ENCODE measurements at places on chromosomes 2 and 18.

DNA sequence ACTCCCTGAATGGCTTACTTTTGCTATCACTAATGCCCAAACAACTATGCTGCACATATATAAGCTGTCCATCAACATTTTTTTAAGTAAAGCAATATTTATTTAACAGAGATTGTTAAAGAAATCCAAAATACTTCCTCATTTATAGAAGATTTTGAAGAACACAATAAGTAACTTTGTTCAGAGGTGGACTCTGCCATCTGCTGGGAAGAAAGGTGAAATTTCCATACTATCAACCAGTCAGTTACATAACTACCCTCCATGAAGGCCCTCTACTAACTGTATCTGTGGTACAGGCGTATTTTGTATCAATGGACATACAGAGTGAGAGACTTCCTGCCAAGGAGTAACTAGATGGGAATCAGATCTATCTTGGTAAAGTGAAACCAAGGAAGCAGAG, 106.0 kb downstream of the DTNB start:
- peak; percentile 32 for DNase-seq
- H3K4me1 ChIP-seq: no peaks in the 10 kb centered on the region
- H3K27me3 ChIP-seq: no peaks in the 10 kb centered on the region
- no peak overlapping the region for H3K27ac ChIP-seq
- H3K4me3 ChIP-seq: no peak overlapping the region

- no peak for DNase-seq
- H3K4me1 ChIP-seq: no peaks in the 10 kb centered on the region
- no peak overlapping the region for H3K4me3 ChIP-seq
These were observed 200.7 kb downstream of the DIS3L2 start for GRCh38 chr2:232162187-232162586.

- no peaks in the 10 kb centered on the region for H3K36me3 ChIP-seq
- H3K27ac ChIP-seq: no peak overlapping the region
- no peak for DNase-seq
- H3K4me3 ChIP-seq: no peak overlapping the region
- no peaks in the 10 kb centered on the region for H3K4me1 ChIP-seq
These were observed 8.3 kb upstream of the RMC1 start for GRCh38 chr18:23494992-23495391.

DNA sequence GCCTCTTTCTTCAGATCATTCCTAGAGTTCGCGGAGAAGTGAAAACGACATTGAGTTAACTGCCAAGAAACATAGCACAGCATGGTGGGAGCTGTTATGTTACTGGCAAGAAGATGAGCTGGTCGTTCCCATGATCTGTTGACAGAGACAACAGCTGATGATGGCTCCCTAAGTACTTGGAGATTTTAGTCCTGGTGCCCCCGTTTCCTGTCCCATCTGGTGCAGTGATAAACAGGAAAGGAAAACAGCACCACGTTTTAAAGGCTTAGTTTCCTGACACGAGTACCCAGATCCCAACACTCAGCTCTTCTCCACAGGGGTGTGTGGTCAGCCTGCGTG, 56.4 kb upstream of the KCNG2 start:
- H3K27ac ChIP-seq: no peak overlapping the region
- H3K36me3 ChIP-seq: no peaks in the 10 kb centered on the region
- no peaks in the 10 kb centered on the region for H3K4me1 ChIP-seq
- no peaks in the 10 kb centered on the region for H3K27me3 ChIP-seq

DNA sequence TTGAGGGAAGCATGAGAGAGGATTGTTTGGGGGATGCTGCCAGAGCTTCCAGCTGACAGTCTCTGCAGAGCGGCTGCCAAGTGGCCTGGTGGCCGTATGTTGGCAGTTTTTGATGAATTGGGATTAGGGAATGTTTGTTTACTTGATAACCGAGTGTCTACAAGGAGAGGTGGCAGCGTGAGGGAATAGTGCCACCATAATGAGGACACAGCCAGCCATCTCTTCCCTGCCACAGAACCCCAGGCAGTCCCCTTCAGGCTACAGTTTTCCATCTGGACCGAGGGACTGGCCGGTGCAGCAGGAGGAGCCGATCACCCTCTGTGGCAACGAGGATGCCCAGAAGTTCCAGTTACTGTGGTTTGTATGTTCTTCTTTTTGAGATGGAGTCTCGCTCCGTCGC, 55.2 kb downstream of the TRAPPC12 start:
- H3K36me3 ChIP-seq: peaks cover 2% of the 10 kb centered on the region
- no peaks in the 10 kb centered on the region for H3K4me1 ChIP-seq
- no peaks in the 10 kb centered on the region for H3K27me3 ChIP-seq
- H3K27ac ChIP-seq: no peak overlapping the region
- no peak overlapping the region for H3K4me3 ChIP-seq
- no peak for DNase-seq

DNA sequence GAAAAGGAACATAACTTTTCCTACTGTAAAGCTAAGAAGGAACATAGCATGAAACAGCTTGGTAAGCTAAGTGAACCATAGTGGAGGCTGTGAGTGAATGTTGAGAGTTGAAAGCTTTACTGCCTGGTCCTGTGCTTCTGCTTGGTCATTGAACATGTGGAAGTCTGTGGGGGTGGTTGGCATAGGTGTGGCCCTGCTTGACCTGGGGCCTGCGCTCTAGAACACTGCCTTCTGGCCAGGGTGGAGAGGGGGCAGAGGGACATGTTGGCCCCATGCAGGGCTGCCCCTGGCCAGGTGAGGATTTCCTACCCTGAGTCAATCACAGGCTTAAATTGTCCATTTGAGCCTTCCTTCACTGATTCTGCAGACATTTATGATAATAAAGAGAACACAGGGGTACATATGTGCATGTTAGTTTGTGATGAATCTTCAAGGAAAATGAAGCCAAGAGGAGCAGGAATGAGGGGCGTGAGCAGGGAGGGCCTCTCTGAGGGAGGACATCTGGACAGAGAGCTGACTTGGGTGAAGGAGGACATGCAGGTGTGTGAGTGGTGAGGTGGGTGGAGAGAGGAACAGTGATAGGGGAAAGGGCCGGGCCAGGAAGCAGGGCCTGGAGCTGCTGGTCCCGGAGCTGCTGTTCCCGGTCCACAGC, 16.6 kb downstream of the TRAF3IP1 start:
- DNase-seq: no peak
- no peak overlapping the region for H3K4me3 ChIP-seq
- no peaks in the 10 kb centered on the region for H3K27me3 ChIP-seq
- no peak overlapping the region for H3K27ac ChIP-seq
- no peaks in the 10 kb centered on the region for H3K4me1 ChIP-seq
- H3K36me3 ChIP-seq: no peaks in the 10 kb centered on the region

- no peaks in the 10 kb centered on the region for H3K36me3 ChIP-seq
- no peaks in the 10 kb centered on the region for H3K27me3 ChIP-seq
- DNase-seq: no peak
These were observed 191.9 kb upstream of the SALL3 start for GRCh38 chr18:78787751-78788150.

GRCh38 chr2:10079870-10080535, at the start of gene CYS1:
CYS1 (minus strand) TSS chr2:10080411; CDS start chr2:10080223, 188 bp downstream.
- DNase-seq: peak; percentile 73
- H3K27me3 ChIP-seq: no peaks in the 10 kb centered on the region
- H3K4me3 ChIP-seq: peak within 1 kb of the TSS; percentile 55
- H3K36me3 ChIP-seq: no peaks in the 10 kb centered on the region

GRCh38 chr18:31498574-31499524, 872 bp downstream of the DSG2 start:
- H3K4me3 ChIP-seq: peak overlapping the region; percentile 72
- H3K36me3 ChIP-seq: no peaks in the 10 kb centered on the region
- no peaks in the 10 kb centered on the region for H3K27me3 ChIP-seq
- peak overlapping the region; percentile 61 for H3K27ac ChIP-seq

DNA sequence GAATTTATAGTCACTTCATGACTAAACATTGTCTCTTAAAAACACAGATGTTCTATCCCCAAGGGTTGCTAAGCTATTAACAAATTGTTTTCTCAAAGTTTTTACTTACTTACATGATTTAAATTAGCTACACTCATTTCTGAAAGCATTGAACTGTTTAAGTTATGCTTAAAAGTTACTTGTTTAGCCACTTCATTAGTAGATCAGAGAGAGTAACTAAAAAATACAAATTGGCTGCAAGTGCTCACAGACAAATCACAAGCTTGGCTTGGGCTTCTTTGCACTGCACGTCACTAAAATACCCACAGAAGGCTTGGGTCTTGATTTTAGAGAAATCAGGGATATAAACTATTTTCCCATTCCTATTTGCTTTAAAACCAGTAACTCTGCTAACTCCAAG, 114.1 kb upstream of the SMAD7 start:
- no peak for DNase-seq
- no peaks in the 10 kb centered on the region for H3K27me3 ChIP-seq
- no peaks in the 10 kb centered on the region for H3K4me1 ChIP-seq
- H3K4me3 ChIP-seq: no peak overlapping the region

- no peaks in the 10 kb centered on the region for H3K4me1 ChIP-seq
- no peaks in the 10 kb centered on the region for H3K36me3 ChIP-seq
- no peak overlapping the region for H3K27ac ChIP-seq
- no peaks in the 10 kb centered on the region for H3K27me3 ChIP-seq
- no peak overlapping the region for H3K4me3 ChIP-seq
These were observed 166.2 kb upstream of the DTNA start for GRCh38 chr18:34543945-34544344.

DNA sequence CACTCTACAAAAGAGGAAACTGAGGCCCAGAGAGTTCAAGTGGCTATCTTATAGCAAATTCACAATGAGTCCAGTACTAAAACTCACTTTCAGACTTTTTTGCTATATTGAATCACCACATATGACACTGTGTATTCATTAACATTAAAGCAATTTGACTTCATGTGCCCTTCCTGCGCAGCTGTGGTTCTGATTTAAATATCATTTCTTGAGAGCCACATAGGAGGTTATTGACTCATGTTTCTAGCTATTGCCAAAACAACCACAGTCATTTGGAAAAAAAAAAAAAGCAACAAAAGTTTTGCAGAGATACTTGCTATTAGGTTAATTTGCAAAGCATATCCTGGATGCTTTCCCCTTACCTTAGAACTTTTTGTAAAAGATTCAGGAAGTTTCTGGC, 341.2 kb downstream of the PIK3C3 start:
- no peaks in the 10 kb centered on the region for H3K4me1 ChIP-seq
- H3K27me3 ChIP-seq: no peaks in the 10 kb centered on the region
- DNase-seq: no peak

GRCh38 chr2:108536133-108536780, 2.0 kb downstream of the LIMS1 start:
- no peak overlapping the region for H3K4me3 ChIP-seq
- DNase-seq: no peak
- no peak overlapping the region for H3K27ac ChIP-seq
- H3K27me3 ChIP-seq: no peaks in the 10 kb centered on the region
- no peaks in the 10 kb centered on the region for H3K36me3 ChIP-seq

DNA sequence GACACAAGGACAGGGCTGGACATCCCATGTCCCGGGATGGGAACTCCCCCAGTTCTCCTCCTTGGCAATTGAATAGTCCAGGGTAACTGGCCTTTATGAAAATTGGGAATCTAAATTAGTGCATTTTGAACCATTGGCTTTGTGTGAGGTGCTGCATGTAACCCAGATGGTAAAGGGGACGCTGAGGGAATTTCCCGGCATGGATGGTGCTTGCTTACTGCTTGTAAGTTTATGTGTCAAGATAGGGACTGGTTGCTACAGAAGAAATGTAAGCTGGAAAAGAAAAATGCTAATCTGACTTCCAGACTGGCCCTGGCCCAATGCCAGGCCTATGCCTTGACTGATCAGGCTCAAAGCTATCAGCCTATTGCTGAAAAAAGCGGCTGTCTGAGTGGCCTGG, 1096.7 kb upstream of the DDX18 start:
- H3K27me3 ChIP-seq: no peaks in the 10 kb centered on the region
- H3K4me3 ChIP-seq: no peak overlapping the region
- no peak overlapping the region for H3K27ac ChIP-seq

DNA sequence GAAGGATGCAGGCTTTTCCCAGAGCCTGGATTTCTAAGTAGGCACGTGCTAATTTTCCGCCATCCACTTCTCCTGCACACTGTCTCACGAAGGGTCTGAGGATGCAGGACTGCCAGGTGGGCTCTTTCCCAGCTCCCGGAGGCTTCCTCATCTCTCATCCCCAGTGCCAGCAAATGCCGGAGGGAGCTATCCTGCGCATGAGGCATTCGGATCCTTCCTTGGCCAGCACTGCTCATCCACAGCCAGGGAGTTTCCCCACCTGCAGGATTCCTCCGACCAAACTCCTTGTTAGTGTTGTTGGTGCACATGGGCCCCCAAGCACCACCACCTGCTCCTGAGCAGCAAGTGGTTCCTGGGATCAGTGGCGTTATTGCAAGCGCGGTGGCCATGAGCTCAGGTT, 5.0 kb downstream of the CNDP1 start:
- DNase-seq: no peak
- H3K4me3 ChIP-seq: no peak overlapping the region
- H3K36me3 ChIP-seq: no peaks in the 10 kb centered on the region

DNA sequence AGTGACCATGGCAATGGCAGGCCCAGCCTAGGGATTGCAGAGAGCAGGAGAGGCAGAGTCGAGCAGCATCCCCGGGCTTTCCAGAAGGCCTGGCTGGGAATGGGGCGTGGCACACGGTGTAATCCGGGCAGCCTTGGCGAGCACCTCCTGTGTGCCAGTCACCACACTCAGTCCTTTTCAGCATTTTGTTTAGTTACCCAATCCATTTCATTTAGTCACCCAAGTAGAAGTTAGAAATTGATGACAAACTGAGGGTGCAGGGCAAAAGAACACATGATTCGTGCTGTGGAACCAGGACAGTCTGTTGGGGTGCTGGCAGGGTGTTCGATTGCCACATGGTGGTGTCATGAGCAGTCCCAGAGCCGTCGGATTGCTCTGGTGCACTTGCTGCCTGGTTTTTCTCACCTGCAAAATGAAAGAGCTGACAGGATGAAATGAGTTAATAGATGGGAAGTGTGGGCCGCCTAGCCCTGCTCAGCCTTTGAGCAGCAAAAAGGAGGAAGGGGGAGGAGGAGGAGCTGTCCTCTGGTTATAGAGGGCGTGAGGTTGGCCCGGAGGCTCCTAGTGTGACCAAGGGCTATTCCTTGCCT, 299.4 kb downstream of the AGAP1 start:
- no peaks in the 10 kb centered on the region for H3K4me1 ChIP-seq
- no peak for DNase-seq
- H3K27me3 ChIP-seq: no peaks in the 10 kb centered on the region
- no peak overlapping the region for H3K4me3 ChIP-seq

DNA sequence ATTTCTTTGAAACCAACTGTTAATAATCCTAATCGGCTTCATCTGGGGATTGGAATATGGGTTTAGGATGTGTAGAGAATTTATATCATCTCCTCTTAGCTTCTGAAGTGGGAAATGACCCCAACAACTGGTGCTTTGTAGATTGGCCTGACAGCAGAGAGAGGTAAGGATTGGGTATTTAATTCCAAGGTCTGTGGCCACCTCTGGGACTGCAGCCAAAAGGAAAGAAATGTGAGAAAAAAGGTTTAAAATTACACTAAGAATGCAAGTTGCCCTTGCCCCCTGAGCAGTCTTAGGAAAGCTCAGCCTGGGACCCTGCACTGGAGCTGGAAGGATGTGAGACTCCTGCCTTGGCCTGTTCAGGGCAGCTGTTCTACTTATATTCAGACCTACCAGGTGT, 157.1 kb downstream of the FTCDNL1 start:
- DNase-seq: no peak
- no peaks in the 10 kb centered on the region for H3K4me1 ChIP-seq
- no peak overlapping the region for H3K4me3 ChIP-seq

- no peaks in the 10 kb centered on the region for H3K4me1 ChIP-seq
- no peak for DNase-seq
- H3K36me3 ChIP-seq: no peaks in the 10 kb centered on the region
- no peak overlapping the region for H3K4me3 ChIP-seq
These were observed 21.4 kb downstream of the KIF3C start for GRCh38 chr2:25960920-25961319.
